ENCODE measurements at places on chromosomes 13 and 19.

GRCh38 chr13:86920961-86921360, 750.2 kb upstream of the SLITRK5 start:
- DNase-seq, result no peak

- peak; percentile 54 for DNase-seq
Observed at GRCh38 chr19:13621413-13621812, 115.1 kb upstream of the CACNA1A start.

- no peak for DNase-seq
Observed at GRCh38 chr19:49953416-49953815, 7.6 kb downstream of the SIGLEC11 start.

DNA sequence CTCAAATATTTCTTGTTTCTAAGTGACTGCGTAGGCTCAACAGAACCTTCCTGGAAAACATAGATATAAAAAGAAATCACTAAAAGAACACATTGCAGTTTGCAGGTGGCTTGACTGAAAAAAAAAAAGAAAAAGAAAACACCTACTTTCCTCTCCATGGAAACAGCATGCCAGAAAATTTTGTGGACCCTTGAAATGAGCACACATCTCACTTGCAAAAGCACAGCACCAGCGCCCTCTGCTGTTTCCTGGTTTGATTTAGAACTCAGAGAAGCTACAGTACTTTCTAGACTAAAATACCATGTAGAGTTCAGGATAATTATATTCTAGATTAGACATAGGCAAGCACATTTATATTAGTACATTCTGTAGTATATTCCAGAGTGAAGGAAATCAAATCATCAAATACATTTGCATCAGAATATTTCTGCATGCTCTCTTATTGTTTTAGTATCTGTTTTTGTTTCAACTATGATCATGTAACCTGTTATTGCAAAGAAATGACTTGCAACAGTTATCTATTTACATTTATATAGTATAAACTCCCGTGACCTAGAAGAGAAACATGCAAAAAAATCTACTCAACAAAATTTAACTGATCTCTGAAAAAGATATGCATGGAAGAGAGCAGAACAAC, 22.3 kb upstream of the XPO4 start:
- peak; percentile 75 for DNase-seq

DNA sequence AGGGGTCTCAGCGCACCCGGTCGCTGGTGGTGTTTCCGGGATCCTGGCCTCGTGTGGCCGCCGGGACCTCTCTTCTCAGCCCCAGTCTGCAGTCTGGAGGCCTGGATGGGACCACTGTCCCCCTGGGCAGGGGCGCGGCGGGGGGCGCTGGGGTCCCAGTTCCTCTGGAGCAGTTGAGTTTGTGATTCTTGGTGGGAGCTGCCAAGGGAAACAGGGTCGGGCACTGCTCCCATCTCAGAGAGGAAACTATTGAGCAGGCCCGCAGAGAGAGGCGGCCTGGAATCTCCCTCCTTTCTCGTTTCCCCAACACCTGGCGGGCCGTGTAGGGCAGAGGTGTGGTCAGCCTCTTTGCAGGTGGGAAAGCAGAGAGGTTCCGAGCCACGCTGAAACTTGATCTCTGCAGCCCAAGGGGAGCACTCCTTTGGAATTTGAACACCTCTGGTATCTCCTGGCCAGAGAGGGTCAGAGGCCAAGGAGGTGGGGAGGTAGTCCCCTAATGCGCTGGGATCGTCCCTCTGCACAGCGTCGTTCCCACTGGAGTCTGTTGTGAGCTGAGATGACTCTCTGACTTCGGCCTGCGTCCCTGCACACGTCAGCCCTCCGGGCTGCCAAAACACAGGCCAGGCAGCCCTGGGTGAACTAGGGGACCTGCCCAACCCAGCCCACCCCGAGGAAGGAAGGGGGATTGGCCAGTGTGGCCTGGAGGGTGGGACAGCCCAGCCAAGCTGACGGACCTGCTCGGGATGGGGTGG, 741 bp downstream of the PLEKHF1 start:
- DNase-seq, result no peak

DNA sequence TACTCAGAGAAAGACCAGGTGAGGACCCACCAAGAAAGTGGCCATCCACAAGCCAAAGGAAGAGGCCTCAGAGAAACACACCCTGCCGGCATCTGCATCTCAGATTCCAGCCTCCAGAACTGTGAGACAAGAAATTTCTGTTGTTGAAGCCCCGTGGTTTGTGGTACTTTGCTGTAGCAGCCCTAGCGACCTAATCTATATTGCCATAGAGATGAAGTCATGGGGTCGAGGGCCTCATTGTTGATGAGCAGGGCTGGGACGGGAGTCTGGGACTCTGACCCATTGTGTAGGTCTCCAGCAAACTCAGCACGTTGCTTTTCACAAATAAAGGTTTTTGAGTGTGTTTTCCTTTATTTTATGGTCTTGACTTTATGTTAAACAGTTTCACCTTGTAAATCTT, 174.9 kb downstream of the TNFSF13B start:
- no peak for DNase-seq

GRCh38 chr19:49106648-49107135, 7.5 kb upstream of the LIN7B start:
- DNase-seq, result peak; percentile 70

GRCh38 chr13:65540175-65540574, 1690.0 kb downstream of the PCDH9 start:
- DNase-seq, result no peak

- no peak for DNase-seq
Observed at GRCh38 chr13:39451301-39451700, 151.7 kb downstream of the LHFPL6 start.

DNA sequence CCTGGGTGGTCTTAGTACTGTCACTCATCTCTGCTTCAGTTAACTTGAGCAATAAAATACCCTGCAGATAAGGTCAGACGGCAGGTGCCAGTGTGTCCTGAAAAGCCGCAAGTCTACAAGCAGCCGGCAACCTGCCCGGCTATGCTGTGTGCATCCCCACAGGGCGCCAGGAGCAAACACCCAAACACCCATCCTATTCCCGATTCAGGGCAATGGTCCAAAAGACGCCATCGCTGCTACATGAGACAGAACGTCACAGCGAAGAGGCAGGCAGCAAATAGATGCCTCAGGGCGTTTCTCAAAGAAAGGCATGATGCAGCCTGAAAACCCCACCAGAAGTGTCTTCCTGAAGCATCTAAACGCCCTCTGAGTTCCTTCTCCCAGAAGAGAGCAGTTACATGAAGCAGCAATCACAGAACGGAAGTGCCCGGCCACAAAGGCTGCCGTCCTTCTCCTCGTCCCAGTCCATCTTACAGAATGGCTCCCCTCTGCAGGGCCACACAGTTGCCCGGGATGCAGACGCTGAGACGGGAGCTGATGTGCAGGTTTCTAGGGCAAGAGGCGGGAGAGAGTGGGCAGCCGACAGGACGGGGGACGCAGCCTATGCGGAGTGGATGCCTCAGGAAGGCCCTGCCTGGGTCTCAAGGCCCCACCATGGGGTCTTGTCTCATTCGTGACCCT, 35.1 kb downstream of the RASA3 start:
- no peak for DNase-seq

- no peak for DNase-seq
Observed at GRCh38 chr13:85108356-85108755, 690.9 kb downstream of the SLITRK6 start.

DNA sequence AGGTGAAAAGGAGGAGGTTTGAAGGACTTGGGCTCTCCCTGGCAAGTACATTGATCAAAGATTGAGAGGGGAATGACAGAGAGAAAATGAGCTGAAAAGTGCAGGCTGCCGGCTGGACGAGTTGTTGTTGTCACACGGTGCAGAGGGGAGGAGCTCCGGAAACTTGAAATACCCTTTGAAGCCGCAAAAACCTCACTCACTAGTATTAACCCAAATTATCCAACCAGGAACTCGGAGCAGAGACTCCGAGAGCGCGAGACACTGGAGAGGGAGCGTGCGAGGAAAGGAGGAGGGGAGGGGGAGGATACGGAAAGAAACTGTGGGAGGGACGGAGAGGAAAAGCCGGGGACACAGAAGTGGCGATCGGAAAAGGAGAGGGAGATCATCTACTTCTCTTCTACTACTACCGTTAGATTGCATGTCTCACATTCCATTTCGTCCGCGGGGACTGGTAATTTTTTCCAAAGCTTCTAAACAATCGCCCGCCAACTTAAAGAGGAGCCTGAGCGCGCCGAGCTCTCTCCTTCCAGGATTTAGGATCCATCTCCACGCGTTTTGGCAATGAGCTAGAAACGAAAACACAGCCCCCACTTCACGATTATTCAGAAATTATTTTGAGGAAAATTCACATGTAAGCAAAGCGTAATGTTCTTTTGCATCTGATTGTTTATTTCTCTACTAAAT, at the start of gene DACH1:
Gene DACH1 (minus strand): TSS at position 74 of the 684 bp plus-strand sequence.
- DNase-seq, result no peak

DNA sequence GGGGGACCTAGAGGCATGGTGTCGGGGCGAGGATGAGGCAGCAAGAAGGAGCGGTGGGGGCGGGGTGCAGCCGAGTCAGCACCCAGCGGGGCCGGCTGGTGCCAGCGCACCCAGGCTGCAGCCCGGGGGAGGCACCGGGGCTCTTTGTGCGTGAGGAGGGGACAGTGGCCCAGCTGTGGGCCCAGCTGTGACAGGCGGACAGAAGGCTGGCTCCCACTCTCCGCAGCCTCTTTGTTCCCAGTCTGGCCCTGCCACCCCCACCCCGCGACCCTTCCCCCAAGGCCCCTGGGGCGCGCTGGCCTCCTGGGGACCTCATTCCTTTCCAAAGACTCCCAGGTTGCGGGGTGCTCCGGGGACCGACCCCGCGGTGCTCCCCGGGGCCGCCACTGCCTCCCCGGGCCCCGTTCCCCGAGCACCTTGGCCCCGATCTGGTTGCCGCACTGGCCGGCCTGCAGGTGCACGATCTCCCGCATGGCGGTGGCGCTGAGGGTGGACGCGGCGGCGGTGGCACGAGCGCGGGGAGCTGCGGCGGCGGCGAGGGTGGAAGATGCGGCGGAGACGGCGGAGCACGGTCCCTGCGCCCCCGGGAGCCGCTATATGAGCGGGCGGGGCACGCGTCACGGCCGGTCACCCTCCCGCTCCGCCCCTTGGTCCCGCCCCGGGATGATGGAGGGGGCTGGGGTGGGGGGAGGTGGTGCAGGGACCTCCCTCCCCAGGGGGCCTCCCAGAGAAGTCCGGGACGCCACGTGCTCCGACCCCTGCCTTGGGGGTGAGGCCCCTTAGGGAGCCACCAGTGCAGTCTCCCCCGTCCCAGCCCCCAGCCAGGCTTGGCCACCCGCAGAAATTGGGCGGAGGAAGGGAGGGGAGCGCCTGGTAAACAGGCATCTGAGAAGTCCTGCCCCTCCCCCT, at the start of gene TUBB4A:
Gene TUBB4A (minus strand): TSS at position 570 of the 909 bp plus-strand sequence. CDS start 97 bp downstream, at position 473.
- DNase-seq, result peak; percentile 61

DNA sequence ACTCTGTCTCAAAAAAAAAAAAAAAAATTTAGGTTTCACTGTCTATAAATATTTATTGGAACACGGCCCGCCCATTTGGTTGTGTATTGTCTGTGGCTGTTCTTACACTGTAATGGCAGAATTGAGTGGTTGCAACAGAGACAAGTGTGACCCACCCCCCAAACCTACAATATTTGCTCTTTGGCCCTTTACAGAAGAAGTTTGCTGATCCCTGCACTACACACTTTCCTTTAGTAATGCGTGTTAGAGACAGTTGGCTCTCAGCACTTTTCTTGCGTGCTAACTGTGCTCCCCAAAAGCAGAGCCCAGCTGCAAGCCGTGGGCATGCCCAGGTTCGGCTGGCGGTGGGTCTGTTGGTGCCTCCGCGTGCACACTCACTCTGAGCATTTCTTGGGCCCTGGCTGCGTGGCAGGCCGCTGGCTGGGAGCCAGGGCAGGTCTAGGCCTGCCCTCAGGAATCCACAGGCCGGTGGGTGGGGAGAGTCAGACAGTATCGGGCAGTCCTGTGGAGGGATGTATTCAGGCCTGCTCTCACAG, 72.6 kb downstream of the SIPA1L3 start:
- no peak for DNase-seq

GRCh38 chr13:37716420-37717195, 118.0 kb upstream of the POSTN start:
- DNase-seq, result no peak

- no peak for DNase-seq
Observed at GRCh38 chr13:88701551-88701950, 1030.4 kb downstream of the SLITRK5 start.

GRCh38 chr19:10773969-10774368, 56.1 kb downstream of the DNM2 start:
- no peak for DNase-seq

DNA sequence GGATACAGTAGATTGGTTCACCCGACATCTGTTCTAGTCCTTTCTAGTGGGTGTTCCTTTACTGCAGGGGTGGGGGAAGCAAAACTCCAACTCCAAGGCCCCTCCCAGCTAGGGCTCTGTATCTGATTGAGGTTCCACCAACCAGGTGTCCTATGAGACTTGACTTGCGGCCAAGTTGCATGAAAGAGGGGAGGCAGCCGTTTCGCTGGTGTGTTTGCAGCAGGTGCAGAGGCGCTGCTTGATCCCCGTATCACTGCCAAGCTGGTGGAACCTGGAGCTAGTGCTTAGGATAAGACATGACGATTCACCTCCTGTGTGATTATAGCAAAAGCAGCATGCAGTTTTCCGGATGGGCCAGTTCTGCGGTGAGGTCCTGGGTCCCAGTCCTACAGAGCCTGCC, 338.2 kb downstream of the UQCRFS1 start:
- DNase-seq, result no peak

DNA sequence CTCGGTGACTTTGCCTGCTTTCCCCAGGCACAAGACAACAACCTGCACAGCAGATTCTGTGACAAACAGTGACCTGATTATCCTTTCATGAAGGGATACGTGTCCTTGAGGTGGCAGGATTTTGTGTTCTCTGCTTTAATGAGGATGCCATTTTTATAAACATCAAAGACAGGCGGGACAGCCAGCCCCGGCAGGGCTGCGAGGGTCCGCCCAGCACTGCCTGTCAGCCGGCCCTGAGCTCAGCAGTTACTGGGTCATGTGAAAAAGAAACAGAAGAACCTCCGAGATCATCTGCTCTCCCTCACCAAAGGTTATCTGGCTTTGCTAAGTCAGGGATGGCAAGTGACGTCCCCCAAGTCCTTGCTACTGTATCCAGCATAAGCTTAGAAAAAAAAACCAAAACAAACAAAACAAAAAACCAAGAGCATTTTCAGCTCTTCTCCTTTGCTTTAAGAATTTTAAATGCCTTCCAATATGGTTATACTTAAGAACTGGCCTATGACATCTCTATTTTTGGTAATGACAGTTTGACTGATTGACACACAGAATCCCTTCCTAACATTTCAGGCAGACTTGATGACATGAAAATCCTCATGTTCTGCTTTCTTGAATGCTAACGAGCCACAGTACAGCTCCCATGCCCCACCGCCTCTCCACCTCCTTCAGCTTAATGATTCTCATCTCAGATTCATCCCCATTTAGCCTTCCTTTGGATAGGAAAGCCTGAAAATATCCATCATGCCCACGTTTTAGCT, 666.6 kb upstream of the ARGLU1 start:
- no peak for DNase-seq

- no peak for DNase-seq
Observed at GRCh38 chr13:45496942-45497341, 32.2 kb downstream of the COG3 start.

Data from activated naive CD4-positive, alpha-beta T cell treated with anti-CD3 and anti-CD28 coated beads, Interleukin-2, amount 50 U/mL, for 16 hours (primary cell).